T-cell (primary cell): ENCODE measurements at places on chromosomes 12 and 14. TPM values are rescaled to one million over a fixed set of nuclear protein-coding genes. Genes with fewer than 3 reads are reported as not detected.

GRCh38 chr12:119744900-119745606 is 77.1 kb downstream of the PRKAB1 start:
- H3K4me1 ChIP-seq, result no peaks in the 10 kb centered on the region
- H3K36me3 ChIP-seq, result no peaks in the 10 kb centered on the region
- no peak for DNase-seq
- H3K27me3 ChIP-seq, result no peaks in the 10 kb centered on the region

DNA sequence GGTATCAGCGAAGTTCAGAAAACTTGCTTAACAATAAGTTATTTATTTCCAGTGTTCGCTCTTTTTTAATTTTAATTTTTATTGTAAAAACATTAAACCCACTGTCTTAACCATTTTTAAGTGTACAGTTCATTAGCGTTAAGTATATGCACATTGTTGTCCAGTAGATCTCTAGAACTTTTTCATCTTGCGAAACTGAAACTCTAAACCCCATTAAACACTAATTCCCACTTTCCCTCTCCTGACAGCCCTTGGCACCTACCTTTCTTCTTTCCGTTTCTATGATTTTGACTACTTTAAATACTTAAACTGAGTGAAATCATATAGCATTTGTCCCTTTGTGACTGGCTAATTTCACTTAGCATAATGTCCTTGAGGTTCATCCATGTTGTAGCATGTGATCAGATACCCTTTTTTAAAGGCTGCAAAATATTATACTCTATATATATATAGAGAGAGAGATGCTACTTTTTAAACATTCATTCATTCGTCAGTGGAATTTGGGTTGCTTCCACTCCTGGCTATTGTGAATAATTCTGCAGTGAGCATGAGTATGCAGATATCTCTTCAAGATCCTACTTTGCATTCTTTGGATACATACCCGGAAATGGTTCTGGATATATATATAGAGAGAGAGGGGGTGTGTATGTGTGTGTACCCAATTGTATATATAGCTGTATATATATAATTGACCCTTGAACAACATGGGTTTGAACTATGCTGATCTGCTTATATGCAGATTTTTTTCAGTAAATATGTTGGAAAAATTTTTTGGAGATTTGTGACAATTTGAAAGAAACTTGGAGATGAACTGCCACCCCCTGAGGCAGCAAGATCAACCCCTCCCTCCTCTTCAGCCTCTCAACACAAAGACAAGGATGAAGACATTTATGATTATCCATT is 74.7 kb upstream of the EVL start:
- no peaks in the 10 kb centered on the region for H3K27me3 ChIP-seq
- no peak for DNase-seq
- H3K27ac ChIP-seq, result no peak overlapping the region
- H3K4me1 ChIP-seq, result no peaks in the 10 kb centered on the region
- H3K4me3 ChIP-seq, result no peak overlapping the region
- H3K36me3 ChIP-seq, result no peaks in the 10 kb centered on the region

GRCh38 chr14:60346706-60347105 is 97.7 kb downstream of the PPM1A start:
- DNase-seq, result no peak
- no peaks in the 10 kb centered on the region for H3K27me3 ChIP-seq
- H3K4me3 ChIP-seq, result no peak overlapping the region
- H3K27ac ChIP-seq, result no peak overlapping the region
- no peaks in the 10 kb centered on the region for H3K4me1 ChIP-seq

DNA sequence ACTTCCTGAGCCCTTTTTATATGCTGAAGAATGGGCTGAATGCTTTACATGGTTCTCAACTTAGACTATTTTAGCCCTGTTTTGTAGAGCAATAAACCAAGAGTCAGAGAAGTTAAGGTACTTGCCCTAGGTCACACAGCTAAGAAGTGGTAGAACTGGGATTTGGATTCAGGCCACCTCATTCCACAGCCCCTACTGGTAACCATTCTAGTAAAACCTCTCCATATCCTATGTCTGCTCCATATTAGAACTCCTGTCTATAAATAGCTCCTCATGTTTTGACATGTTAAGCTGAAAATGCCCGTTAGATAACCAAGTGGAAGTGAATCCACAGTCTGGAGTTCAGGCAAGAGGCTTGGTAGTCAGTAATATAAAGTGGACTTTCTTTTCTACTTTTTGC is 111.6 kb downstream of the HECTD4 start:
- H3K4me3 ChIP-seq, result no peak overlapping the region
- no peak overlapping the region for H3K27ac ChIP-seq
- DNase-seq, result no peak
- no peaks in the 10 kb centered on the region for H3K4me1 ChIP-seq

DNA sequence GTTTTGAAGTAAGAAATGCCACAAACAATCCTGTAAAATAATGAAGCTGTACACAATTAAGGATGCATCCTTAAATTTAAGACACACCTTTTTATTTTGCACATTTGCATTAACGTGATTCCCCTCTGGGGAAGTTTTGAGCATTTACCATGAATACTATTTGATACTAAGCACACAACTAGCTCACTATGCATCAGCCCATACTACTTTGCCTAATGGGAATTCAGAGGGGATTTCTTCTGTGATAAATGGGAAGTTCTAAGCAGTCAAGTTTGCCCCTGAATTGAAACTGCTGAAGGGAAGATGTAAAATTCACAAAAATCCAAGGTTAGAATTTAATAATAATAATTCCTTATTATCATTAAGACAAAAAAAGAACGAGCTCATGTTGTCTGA is 27.4 kb downstream of the SINHCAF start:
- H3K27me3 ChIP-seq, result no peaks in the 10 kb centered on the region
- DNase-seq, result no peak
- H3K4me3 ChIP-seq, result no peak overlapping the region

DNA sequence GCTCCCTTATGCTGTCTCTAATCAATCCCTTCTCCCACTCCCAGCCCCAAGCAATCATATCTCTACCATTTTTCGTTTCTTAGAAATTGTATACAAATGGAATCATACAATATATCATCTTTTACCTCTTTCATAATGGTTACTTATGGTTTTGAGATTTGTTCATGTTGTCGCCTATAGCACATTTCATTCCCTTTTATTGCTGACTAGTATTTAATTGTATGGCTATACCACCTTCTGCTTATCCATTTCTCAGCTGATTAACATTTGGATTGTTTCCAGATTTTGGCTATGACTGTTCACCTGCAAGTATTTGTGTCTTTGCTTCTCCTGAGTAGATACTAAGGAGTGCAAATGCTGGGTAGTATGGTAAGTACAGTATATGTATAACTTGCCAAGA is 36.7 kb upstream of the GRIN2B start:
- H3K27ac ChIP-seq, result no peak overlapping the region
- no peaks in the 10 kb centered on the region for H3K4me1 ChIP-seq
- no peaks in the 10 kb centered on the region for H3K27me3 ChIP-seq
- no peak overlapping the region for H3K4me3 ChIP-seq
- H3K36me3 ChIP-seq, result no peaks in the 10 kb centered on the region

DNA sequence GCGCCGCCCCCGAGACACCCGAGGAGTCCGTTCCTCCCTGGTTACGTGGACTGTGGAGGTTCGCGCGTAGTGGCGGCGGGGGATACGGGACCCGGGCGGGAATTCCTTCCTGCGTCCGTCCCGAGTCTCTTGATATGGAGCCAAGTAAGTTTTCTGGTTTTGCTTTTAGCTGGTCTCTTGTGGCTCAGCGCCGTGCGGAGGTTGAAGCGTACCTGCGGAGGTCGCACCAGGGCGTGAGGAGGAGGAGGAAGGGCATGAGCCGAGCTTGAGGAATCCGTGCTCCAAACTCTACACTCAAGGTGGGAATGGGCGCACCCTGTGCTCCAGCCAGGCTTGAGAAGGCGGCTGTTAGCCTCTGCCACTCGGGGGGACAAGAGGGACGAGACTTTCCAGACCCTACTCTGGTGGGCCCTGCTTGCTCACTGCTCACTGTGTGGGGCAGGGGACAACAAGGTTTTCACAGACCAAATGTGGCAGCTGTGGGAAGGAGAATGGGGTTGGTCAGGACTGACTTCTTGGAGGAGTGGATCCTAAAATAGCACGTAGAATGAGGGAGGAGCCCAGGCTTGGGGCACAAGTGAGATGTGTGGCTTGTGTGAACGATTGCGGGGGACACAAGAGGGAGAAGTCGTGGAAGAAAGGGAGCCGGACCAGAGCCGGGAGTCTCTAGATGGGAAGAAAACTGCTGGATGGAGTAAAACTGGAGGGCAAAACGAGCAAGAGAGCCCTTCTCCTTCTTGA is 577 bp downstream of the ATG101 start:
- peaks cover 27% of the 10 kb centered on the region for H3K36me3 ChIP-seq
- H3K4me1 ChIP-seq, result peaks cover 38% of the 10 kb centered on the region
- DNase-seq, result no peak
- no peaks in the 10 kb centered on the region for H3K27me3 ChIP-seq
- H3K27ac ChIP-seq, result peak overlapping the region; percentile 91

Gene TMEM119
- 3.9 TPM for total RNA-seq

Gene PIP4K2C
- total RNA-seq, result 28.2 TPM

Gene SSPN
- 0.13 TPM for total RNA-seq

Gene PRICKLE1
- 1.1 TPM for total RNA-seq

Gene CD69
- 606 TPM for total RNA-seq

Gene SDR9C7
- total RNA-seq, result not detected

Gene SELPLG
- total RNA-seq, result 111 TPM

Gene SPIC
- total RNA-seq, result not detected

Gene ISM2
- not detected for total RNA-seq

Gene PTPN21
- not detected for total RNA-seq

Gene CCDC85C
- total RNA-seq, result 12.0 TPM
